GM23338 (cell line): ENCODE measurements at places on chromosomes 5 and 9. TPM values are rescaled to one million over a fixed set of nuclear protein-coding genes. Genes with fewer than 3 reads are reported as not detected.

The FOXD1 gene
- total RNA-seq = 0.12 and 0.42 TPM in 2 replicates

The ARID3C gene
- total RNA-seq = 0.49 TPM in 1 of 2 replicates, not detected in the other

The WDR38 gene
- not detected in 2 replicates for total RNA-seq

The SLCO6A1 gene
- total RNA-seq = 3.1 TPM in 1 of 2 replicates, not detected in the other

The SV2C gene
- 0.07 and 0.12 TPM in 2 replicates for total RNA-seq

The ADGRD2 gene
- 0.45 TPM in 1 of 2 replicates, not detected in the other for total RNA-seq

The TOR2A gene
- 21.1 and 23.5 TPM in 2 replicates for total RNA-seq

The DCAF12 gene
- total RNA-seq = 20.7 and 27.5 TPM in 2 replicates

The ASPN gene
- total RNA-seq = not detected in 2 replicates

The DDX4 gene
- 0.83 TPM in 1 of 2 replicates, not detected in the other for total RNA-seq

DNA sequence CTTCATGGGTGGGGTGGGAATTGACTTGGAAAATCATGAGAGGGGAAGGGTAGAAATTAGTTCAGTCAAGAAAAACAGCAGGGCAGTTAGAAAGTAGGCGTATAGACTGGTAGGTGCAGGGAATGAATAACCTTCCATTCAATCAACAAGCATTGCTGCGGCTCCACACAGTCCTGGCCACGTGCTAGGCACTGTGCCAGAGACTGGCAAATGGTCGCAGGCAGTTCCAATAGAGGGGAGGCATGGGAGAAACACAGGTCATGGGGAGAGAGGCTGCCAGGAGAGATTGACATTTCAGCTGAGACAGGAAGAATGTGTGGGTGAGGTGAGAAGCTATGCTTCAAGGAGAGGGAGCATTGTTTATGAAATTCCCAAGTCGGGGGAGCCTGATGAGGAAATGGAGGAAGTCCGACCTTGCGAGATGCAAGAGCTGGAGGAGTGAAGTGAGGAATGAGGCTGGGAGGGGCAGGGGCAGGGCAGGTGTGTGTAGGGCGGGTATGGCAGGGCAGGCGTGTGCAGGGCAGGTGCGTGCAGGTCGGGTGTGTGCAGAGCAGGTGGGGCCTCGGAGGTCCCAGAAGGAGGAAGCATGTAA lies 54.4 kb upstream of the PPARGC1B start:
- no peaks in the 10 kb centered on the region for H3K36me3 ChIP-seq
- no peak overlapping the region for H3K27ac ChIP-seq
- H3K4me3 ChIP-seq = no peak overlapping the region
- H3K4me1 ChIP-seq = no peaks in the 10 kb centered on the region

DNA sequence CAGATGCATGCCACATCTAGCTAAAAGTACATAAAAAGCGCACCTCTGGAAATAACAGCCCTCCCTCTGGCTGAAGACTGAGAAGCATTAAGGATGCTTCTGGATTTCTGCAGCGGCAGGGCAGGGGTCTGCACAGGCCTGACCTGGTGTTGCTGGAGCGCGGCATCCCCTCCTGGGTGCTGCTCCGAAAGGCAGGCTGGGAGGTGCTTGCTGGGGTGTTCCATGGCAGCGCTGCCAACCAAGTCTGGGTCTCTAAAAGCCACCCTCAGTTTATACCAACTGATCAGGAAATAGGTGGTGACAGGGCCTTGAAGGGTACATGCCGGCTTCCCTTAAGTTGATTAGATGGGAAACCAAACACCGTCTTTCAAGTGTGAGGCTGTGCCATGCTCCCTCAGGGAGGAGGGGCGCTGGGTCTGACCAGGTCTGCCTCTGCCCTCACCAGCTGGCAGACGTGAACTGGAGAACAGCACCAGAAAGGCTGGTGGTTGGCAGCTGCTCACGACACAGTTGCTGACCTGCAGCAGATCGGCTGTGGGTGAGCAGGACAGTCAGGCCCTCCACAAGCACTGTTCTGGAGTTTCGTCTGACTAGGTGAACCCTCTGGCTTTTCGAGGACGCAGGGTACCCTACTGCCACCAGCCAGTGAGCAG lies 81.6 kb downstream of the DAP start:
- no peaks in the 10 kb centered on the region for H3K27me3 ChIP-seq
- H3K4me3 ChIP-seq = no peak overlapping the region
- no peak overlapping the region for H3K27ac ChIP-seq

GRCh38 chr5:53080271-53080670 lies 29.3 kb downstream of the MOCS2 start:
- H3K36me3 ChIP-seq = no peaks in the 10 kb centered on the region
- no peak overlapping the region for H3K27ac ChIP-seq
- H3K27me3 ChIP-seq = no peaks in the 10 kb centered on the region
- H3K4me3 ChIP-seq = no peak overlapping the region
- no peaks in the 10 kb centered on the region for H3K4me1 ChIP-seq
- DNase-seq = no peak

DNA sequence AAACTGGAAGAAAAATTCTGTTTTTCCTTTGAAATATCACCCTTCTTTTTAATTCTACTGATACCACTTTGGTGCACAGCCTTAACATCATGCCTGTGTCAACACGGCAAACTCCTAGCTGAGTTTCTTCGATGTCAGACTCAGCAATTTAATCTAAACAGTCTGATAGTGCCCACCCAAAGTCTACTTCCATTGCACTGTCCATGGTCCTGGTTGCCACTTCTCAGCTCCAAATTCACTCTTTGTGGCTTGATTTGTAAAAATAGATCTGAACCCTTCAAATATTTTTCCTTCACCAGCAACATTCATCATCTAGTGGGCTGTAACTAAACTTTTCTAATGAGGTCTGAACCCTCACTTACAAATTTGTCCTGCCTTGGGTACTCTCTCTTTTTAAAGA lies 107.8 kb downstream of the NUDT12 start:
- peaks cover 8% of the 10 kb centered on the region; the same call in 1 of the 2 replicates for H3K4me1 ChIP-seq
- no peaks in the 10 kb centered on the region for H3K27me3 ChIP-seq
- H3K4me3 ChIP-seq = no peak overlapping the region

DNA sequence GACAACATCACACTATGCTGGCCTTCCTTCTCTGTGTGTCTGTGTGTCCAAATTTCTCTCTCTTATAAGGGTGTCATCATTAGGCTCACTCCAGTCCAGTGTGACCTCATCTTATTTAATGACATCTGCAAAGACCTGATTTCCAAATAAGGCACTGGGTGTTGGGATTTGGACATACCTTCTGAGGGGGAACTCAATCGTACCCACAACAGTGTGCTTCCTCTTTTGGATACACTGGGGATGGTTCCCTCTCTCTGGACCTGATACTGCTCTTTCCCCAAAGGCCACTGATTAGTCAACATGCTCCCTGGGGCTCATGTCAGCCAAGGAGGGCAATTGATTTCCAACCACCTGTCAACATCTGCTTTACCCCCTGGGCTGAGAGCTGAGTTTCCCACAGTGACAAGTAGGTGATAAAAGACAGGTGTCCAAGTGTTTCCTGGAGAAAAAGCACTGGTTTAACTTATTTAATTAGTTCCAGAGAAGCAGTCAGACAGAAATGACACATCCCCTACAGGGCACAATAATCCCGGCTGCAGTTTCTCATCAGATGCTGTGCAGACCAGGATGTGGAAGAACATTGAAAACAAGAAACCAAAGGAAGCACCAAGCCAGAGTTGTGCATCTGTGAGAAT lies 17.8 kb upstream of the CEP72 start:
- H3K27me3 ChIP-seq = 0 out of 2 replicates have a peak, but pooled peaks cover 4% of the 10 kb centered on the region
- no peaks in the 10 kb centered on the region for H3K4me1 ChIP-seq
- H3K27ac ChIP-seq = no peak overlapping the region
- no peak for DNase-seq
- H3K36me3 ChIP-seq = no peaks in the 10 kb centered on the region

- H3K27ac ChIP-seq = no peak overlapping the region
- H3K27me3 ChIP-seq = peaks cover 100% of the 10 kb centered on the region
- H3K4me1 ChIP-seq = peaks cover 81% of the 10 kb centered on the region
- H3K36me3 ChIP-seq = no peaks in the 10 kb centered on the region
- no peak for DNase-seq
- H3K4me3 ChIP-seq = peak overlapping the region; percentile 58
Observed at GRCh38 chr5:88689668-88690408, 193.1 kb downstream of the MEF2C start.

DNA sequence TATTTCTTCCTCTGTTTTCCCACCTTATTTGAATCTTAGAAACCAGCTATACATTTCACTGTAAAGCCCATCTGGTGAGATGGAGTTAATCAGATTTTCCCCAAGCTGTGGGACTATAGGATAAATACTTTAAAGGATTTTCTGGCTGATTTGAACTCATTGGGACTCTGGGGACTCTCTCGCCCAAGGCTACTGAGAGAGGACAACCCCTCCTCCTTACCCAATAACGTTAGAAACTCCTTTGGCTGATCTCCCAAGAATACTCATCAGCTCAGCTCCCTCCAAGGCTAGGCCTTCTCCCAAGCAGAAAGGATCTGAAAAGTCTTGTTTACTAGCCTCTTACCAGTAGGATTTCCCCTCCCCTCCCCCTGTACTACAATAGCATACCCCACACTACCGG lies 1.5 kb upstream of the GLRA1 start:
- no peak overlapping the region for H3K27ac ChIP-seq
- H3K36me3 ChIP-seq = no peaks in the 10 kb centered on the region
- no peak overlapping the region for H3K4me3 ChIP-seq
- peaks cover 38% of the 10 kb centered on the region for H3K27me3 ChIP-seq
- peaks cover 8% of the 10 kb centered on the region; the same call in 1 of the 2 replicates for H3K4me1 ChIP-seq

GRCh38 chr5:83472508-83473345 lies 1.2 kb downstream of the VCAN start:
- H3K4me1 ChIP-seq = peaks cover 43% of the 10 kb centered on the region
- DNase-seq = peak; percentile 74
- H3K27ac ChIP-seq = peak overlapping the region; percentile 86
- H3K36me3 ChIP-seq = no peaks in the 10 kb centered on the region

DNA sequence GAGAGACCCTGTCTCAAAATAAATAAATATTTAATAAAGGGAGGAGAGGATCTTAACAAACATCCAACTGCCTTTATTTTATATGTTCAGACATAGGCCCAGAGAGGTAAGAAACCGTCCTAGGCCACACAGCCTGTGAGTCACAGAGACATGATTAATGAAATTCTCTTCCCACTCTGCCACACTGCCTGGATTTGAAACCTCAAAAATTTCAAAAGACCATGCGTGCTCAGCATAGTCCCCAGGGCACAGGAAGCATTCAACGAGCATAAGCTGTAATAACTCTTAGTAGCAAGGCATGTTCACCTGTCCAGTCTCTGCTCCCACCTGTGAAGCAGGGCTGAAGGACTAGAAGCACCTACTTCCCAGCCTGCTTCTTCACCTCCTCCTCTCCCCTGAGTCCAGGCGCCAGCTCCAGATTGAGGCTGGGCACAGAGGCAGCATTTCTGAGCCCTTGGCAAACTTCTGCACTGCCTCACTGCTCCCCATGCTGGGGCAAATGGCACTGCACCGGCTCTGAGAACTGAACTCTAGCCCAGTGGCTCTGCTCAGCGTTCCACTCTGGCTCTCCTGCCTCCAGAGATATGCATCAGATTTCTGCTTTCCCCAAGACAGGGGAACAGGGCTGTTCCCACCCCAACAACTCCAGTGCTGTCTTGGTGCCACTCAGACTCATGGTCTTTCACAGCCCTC lies 1.1 kb downstream of the FAT2 start:
- no peaks in the 10 kb centered on the region for H3K27me3 ChIP-seq
- H3K4me3 ChIP-seq = no peak overlapping the region
- no peak overlapping the region for H3K27ac ChIP-seq
- no peaks in the 10 kb centered on the region for H3K36me3 ChIP-seq

- no peak overlapping the region for H3K27ac ChIP-seq
- H3K27me3 ChIP-seq = no peaks in the 10 kb centered on the region
- H3K36me3 ChIP-seq = no peaks in the 10 kb centered on the region
- no peak for DNase-seq
- H3K4me1 ChIP-seq = no peaks in the 10 kb centered on the region
Observed at GRCh38 chr9:16320338-16320902, 550.0 kb downstream of the BNC2 start.

- H3K36me3 ChIP-seq = no peaks in the 10 kb centered on the region
- H3K4me1 ChIP-seq = peaks cover 3% of the 10 kb centered on the region; the same call in 1 of the 2 replicates
- no peak overlapping the region for H3K27ac ChIP-seq
- DNase-seq = peak; percentile 53
Observed at GRCh38 chr9:88106492-88106891, 31.8 kb downstream of the SPATA31C2 start.

GRCh38 chr5:61496860-61497259 lies 164.8 kb downstream of the ZSWIM6 start:
- no peak for DNase-seq
- H3K4me3 ChIP-seq = no peak overlapping the region
- H3K4me1 ChIP-seq = no peaks in the 10 kb centered on the region; the same call in 1 of the 2 replicates

DNA sequence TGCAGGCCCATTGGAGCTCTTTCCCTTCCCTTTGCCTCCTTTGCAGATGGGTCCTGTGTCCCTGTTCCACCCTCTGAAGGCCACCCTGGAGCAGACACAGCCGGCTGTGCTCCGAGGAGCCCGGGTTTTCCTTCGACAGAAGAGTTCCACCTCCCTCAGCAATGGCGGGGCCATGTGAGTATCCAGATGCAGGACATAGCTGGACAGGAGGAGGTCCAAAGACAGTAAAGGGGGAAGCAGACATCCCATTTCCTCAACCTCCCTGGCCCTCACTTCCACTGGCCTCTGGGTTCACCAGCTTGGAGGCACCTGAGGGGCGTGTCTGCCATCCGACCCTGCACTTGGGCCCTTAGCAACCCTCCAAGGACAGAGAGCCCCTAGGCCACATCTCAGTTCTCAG lies 237.9 kb downstream of the CACNA1B start:
- H3K27me3 ChIP-seq = no peaks in the 10 kb centered on the region
- no peak for DNase-seq
- H3K27ac ChIP-seq = no peak overlapping the region
- no peak overlapping the region for H3K4me3 ChIP-seq

DNA sequence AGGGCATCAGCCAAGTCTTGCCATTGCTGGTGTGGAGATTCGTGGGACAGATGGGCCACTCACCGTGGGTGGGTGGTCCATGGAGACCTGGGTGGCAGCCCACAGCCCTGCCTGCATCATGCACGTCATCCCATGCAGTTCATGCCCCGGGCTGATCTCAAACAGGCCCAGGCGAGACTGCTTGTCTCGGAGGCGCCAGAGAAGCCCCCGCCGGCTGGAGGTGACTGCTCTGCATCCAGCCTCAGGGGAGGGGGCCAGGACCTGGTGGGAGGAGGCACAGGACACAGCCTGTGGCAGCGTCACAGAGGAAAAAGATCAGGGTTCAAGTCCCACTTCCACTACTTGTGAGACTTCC lies 975 bp downstream of the PIP5KL1 start:
- peaks cover 27% of the 10 kb centered on the region for H3K4me1 ChIP-seq
- H3K36me3 ChIP-seq = no peaks in the 10 kb centered on the region
- peak overlapping the region; percentile 70 for H3K4me3 ChIP-seq
- DNase-seq = no peak
- H3K27ac ChIP-seq = no peak overlapping the region

- no peaks in the 10 kb centered on the region for H3K36me3 ChIP-seq
- no peaks in the 10 kb centered on the region for H3K27me3 ChIP-seq
- peaks cover 24% of the 10 kb centered on the region for H3K4me1 ChIP-seq
- peak overlapping the region; percentile 85 for H3K4me3 ChIP-seq
- no peak for DNase-seq
Observed at GRCh38 chr9:35163413-35163812, 1.6 kb downstream of the UNC13B start.

DNA sequence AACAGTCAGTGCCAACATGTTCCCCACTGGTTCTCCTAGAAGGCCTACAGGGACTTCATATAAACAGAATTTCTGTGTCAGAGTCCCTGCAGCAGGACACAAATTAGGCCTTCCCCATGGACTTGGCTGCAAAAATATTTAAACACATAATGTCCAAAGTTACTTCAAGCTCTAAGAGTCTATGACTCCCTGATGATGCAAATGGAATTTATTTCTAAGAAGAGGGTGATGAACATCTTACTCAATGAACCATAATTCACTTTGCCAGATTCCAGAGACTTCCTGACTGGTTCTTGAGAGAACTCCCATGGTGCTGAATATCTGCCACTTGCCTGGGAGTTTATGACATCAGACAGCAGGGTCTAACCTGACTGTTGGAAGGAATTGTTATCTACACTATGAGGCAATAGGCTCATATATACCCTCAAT lies 32.7 kb upstream of the ADRA1B start:
- H3K27me3 ChIP-seq = no peaks in the 10 kb centered on the region
- H3K4me3 ChIP-seq = no peak overlapping the region
- no peaks in the 10 kb centered on the region for H3K36me3 ChIP-seq
- no peaks in the 10 kb centered on the region for H3K4me1 ChIP-seq
- no peak for DNase-seq
